ENCODE measurements at places on chromosomes 11 and 22.

GRCh38 chr22:50540381-50540780 lies 5.3 kb upstream of the KLHDC7B start:
- no peak for DNase-seq

DNA sequence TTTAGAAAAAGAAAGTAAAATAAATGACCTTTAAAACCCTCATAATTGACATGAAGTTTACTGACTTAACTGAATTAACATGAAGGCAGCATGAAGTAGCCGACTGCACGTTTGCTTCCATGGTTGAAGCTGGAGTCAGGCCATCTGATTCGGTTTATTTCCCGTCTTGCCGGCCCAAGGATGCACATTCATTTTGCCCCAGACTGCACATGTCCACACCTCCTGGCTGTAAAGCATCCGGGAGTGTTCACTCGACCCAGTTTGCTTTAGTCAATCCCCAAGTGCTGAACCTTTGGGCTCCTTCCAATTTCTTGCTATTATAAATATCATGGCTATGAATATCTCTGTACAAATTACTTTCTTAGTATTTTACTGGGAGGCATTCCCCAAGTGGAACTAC lies 17.7 kb upstream of the TUB start:
- no peak for DNase-seq

- DNase-seq, result no peak
These were observed 94.3 kb upstream of the CTSC start for GRCh38 chr11:88431675-88432341.

GRCh38 chr22:46463435-46464227 lies 73.8 kb downstream of the CELSR1 start:
- no peak for DNase-seq

DNA sequence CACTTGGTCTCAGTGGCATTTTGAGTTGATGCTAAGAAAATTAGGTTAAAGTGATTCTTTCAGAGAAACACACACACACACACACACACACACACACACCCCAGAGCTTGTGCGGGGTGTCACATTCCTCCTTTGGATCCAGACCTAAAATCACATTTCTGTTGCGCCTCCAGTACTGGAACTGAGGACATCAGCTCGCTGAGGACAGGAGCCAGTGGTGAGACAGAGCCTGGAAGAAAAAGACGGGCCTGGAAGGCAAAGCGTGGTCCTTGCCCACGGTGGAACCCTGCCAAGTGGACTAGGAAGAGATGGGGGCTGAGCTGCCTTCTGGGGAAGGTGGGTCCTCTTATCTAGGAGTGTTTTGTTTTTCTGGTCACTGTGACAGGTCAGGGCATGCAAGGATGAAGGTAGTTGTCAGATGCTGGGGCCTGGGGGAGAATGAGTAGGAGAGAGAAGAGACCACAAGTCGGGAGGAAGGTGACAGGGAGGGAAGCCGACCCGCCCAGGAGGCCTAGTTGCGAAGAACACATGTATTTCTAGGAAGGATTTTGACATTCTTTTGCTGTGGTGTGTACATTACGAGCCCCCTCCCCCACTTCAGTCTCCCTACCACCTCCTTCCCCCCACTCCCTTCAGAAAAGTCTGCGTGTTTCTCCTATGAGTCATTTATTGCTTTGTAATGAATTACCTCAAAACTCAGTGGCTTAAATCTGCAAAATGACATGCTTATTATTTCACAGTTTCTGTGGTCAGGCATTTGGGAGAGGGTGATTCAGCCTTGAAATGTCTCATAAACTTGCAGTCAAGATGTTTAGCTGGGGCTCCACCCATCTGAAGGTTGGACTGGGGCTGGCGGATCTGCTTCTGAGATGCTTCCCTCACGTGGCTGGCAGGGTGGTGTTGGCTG lies 4.8 kb upstream of the ELFN2 start:
- DNase-seq, result peak; percentile 97

GRCh38 chr11:66362481-66363147 lies 8.9 kb downstream of the SLC29A2 start:
- no peak for DNase-seq

GRCh38 chr22:19872779-19873137 lies 18.1 kb upstream of the GNB1L start:
- DNase-seq, result no peak

DNA sequence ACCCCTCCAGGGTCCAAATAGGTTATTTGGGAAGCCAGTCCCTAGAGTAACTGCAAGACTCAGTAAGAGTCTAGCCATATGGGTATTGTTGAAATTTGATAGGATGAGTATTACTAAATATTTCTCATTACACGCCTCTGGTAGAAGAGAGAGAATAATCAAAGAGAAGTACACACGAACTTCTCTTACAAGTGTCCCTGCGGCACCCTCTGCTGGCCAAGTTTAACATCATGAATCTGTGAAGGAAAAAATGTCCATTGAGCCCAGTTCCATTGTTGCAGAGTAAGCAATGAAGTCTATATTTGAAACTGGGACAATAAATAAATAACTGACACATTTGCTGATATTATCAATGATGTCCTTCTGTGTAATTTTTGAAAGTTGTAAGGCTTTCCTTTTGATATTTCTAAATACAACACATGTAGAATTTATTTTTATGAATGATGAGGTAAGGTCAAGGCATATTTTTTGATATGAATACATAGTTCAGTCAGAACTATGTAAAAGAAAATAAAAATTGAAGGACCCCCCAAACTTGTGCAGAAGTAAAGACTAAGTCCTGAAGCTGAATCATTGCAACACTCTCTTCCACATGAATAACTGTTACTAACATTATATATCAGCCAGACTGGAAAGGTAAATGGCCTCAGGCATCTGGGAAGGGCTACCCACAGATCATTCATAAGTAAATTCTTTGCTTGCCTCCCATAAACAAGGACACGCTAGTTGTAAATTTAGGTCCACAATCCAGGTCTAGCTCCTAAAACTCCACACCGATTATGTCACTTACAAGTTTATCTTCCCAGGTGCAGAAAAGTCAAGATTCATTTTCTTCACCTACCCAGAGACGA lies 10.0 kb downstream of the OR51L1 start:
- peak; percentile 5 for DNase-seq

- DNase-seq, result no peak
These were observed 109.9 kb upstream of the AKIP1 start for GRCh38 chr11:8801121-8801520.

DNA sequence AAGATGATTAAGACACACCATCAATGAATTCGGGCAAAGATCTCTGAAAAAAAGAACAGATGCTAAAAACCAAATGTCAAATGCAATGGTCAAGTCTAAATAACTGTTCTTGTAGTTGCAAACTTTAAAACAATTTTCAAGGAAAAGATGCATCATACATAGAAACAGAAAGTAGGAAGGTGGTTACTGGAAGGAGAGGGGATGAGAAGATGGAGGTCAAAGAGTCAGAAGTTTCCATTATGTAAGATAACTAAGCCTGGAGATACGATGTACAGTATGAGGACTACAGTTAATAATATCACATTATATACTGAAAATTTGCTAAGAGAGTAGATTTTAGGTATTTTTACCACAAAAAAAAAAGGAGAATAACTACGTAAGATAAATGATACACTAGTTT lies 27.1 kb downstream of the CWF19L2 start:
- DNase-seq, result no peak

- DNase-seq, result no peak
These were observed 534 bp downstream of the WNT7B start for GRCh38 chr22:45976254-45977002.

DNA sequence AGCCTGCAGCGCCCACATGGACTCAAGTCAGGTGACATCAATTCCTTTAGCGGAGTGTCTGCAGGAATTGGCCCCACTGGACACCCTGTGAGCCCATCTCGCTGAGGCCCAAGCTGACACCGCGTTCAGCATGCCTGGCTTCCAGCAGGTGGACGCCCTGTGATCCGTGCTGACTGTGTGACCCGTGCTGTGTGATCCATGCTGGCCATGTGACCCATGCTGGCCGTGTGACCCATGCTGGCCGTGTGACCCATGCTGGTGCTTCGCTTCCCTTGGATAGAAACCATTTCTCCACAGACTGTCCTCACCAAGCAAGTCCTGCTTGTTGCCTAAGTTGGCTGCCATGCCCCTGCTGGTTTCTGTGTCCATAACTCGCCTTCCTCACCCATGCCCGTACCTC lies 392.1 kb downstream of the BRD1 start:
- no peak for DNase-seq

DNA sequence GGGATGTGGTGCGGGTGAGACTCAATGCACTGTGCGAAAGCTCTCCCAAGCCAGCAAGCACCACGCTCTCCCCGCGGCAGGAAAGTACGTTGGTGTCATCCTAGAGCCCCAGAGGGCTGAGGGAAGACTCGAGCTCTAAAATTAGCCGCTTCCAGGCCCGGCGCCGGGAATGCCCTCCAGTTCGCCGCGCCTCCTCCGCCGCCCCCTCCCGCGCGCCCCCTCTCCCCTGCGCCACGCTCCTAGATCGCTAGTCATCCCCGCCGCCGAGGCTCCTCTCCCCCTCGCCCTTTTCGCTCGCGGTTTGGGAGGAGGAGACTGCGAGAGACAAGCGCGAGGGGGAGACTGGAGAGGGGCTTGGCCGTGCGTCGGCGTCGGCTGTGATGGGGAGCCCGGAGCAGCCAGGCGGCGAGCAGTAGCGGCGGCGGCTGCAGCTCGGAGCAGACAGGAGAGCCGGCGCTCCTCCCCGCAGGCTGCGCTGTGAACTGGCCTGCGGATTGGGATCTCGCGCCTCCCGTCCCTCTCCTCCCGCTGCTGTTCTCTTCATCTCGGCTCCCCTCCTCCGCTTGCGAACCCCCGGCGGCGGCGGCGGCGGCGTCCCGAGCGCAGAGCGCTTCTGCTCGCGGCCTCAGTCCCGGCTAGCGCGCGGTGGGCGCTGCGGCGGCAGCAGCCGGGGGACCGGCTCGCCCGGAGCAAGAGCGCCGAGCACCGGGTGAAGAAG lies at the start of gene FAT3:
FAT3 (plus strand) TSS at position 412 of the 718 bp plus-strand sequence. CDS start 127,295 bp downstream, outside the sequence.
- no peak for DNase-seq

- no peak for DNase-seq
These were observed 12.4 kb downstream of the SHANK3 start for GRCh38 chr22:50684986-50685385.

- DNase-seq, result no peak
These were observed 1.3 kb downstream of the LRP5 start for GRCh38 chr11:68313574-68314202.

GRCh38 chr11:18798799-18799469 lies 7.3 kb upstream of the PTPN5 start:
- no peak for DNase-seq

GRCh38 chr11:19380375-19380774 lies 139.6 kb upstream of the E2F8 start:
- no peak for DNase-seq

- no peak for DNase-seq
These were observed 5.6 kb upstream of the STARD10 start for GRCh38 chr11:72799441-72799840.

DNA sequence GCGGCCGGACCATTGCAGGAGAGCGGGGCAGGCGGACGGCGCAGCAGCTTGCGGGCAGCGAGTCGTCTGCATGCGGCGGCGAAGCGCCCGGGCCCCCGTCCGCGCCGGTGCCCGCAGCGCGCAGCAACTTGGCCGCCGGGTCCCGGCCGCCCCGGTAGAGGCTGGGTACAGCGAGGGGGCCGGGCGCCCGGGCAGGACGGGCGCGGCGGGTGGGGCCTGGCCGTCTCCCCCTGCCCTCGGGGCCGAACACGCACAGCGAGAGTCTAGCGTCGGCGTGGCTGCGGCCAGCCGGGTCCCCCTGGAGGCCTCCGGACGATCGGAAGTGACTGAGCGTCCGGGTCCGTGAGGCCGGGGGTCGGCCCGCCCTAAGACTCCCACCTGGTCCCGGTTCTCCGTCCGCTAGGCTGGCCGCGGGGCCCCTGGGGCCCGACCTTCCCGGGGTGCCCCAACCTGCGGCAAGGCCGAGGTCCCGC lies 775 bp upstream of the TRABD start:
- DNase-seq, result no peak

DNA sequence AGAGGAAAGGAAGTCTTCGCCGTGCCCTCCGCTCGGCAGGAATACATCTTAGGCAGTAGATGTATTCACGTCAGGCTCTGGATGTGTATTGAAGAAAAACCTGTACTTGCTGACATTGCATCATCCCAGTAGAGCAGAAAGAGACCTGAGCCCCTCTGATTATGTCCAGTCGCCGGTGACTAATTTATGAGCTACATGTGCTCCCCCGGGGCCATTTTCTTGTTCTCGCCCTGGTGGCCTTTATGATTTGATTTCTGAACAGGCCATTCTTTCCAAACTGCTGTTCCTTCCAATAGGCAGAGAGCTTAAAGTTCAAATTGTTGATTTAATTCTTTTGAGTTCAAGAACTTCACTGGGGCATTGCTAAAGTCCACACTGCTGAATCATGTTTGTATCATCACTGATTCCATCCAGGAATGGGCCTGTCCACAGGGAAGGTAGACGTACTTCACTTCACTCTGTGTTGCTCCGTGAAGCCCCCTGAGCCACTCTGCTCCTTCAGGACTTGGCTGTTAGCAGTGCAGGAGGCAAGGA lies 137.3 kb upstream of the RASSF10 start:
- DNase-seq, result no peak

DNA sequence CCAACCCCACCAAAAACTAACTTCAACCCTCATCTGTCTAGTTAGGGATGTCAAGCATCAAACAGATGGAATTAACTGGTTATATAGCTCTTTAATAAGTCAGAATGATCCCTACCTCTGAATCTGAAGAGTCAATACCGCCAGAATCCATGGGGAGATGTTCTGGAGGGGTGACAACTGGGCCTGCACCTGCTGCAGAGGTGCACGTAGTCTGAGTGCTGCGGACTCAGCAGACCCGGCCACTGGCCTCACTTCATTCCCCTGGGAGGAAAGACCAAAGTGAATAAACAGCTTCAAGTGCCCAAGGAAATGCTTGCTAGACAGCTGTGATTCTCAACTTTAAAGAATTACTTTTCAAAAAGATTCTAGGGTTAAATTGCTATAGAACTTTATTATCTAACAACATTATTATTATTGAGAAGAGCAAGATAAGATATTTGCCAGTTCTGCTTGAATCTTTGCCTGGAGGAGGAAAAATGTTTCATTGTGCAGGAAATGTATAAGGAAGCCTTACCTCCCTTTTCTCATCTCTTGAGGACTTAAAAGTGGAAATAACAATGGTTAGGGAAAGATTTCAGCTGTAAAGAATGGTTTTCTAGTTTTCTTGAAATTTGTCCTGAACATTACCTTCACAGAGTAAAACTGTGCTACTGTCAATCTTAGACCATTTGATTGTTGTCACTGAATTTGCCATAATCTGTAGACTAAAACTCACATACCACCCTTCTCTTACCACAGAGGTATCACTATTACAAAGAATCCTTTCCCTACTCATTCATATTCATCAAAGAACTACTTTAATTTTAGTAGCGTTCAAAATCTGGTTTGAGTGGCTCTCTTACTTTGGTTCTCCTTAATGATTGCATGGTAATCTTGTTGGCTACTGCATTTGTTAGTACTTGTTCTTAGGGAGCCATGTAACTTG lies 4.2 kb downstream of the XBP1 start:
- DNase-seq, result no peak

Data from AG04449 (cell line).